ENCODE measurements at places on chromosomes 7 and 10.

- DNase-seq, result no peak
Measured at GRCh38 chr10:119859420-119860258, 13.0 kb downstream of the MCMBP start.

GRCh38 chr10:16481052-16481728 lies 40.5 kb downstream of the C1QL3 start:
- no peak for DNase-seq

- DNase-seq, result no peak
Measured at GRCh38 chr10:70974351-70974901, 86.1 kb upstream of the PCBD1 start.

- no peak for DNase-seq
Measured at GRCh38 chr7:105782391-105783042, 93.9 kb downstream of the ATXN7L1 start.

DNA sequence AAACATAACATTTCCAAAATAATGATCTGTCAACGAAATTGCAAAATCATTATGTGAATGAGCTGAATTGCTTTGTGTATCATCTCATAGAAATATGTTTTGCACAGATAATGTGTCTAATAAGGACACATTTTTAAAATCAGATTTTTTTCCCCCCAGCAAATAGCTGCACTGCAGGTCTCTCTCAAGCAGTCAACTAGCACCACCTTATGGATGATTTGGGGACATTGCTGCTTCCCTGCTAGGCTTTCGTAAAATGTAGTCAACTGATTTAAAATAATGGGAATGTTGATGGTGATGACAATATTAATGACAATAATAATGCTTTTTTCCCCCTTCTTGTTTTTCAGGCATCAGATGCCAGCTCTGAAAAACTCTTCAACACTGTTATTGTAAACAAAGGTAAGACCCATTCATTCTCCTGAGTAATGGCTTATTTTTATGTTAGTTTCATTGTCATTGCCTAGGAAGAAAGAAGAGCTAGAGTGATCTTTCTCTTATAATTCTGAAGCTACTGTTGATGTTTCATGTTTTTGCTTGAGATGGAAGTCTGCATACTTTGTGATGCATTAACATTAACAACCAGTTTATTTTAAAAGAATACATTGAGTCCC lies 433.6 kb upstream of the GALNT17 start:
- no peak for DNase-seq

DNA sequence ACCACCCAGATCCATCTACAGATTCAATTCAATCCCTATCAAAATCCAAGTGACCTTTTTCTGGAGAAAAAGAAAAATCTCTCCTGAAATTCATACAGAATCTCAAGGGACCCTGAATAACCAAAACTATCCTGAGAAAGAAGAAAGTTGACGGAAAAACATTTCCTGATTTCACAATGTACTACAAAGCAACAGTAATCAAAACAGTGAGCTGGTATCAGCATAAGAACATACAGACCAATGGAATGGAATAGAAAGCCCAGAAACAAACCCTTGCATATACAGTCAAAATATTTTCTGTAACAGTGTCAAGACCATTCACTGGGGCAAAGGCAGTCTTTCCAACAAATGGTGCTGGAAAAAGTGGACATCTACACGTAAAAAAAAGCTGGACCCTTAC lies 89.9 kb downstream of the JMJD1C start:
- no peak for DNase-seq

- DNase-seq, result peak; percentile 59
Measured at GRCh38 chr7:55309040-55309991, 55.8 kb upstream of the LANCL2 start.

GRCh38 chr7:108376206-108376605 lies 80.0 kb downstream of the NRCAM start:
- no peak for DNase-seq

DNA sequence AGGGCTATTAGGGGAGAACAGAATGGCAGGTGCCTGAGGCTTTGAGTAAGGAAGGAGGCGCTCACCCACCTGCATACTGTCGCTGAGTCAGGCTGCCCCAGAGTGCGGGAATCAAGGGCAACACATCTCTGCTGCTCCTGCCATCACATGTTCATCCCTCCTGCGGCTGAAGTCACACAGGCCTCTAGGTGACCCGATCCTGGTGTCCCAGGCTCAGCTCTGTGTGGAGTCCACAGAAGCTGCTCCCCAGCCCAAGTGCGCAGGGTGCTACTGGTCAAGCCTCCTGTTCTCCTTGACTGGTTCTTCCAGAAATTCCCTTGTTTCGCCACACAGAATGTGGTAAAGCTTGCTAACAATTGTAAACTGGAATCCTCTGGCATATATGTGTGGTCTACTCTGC lies 96.9 kb upstream of the IL6 start:
- no peak for DNase-seq

GRCh38 chr10:34696423-34696822 lies 118.7 kb downstream of the PARD3 start:
- no peak for DNase-seq

DNA sequence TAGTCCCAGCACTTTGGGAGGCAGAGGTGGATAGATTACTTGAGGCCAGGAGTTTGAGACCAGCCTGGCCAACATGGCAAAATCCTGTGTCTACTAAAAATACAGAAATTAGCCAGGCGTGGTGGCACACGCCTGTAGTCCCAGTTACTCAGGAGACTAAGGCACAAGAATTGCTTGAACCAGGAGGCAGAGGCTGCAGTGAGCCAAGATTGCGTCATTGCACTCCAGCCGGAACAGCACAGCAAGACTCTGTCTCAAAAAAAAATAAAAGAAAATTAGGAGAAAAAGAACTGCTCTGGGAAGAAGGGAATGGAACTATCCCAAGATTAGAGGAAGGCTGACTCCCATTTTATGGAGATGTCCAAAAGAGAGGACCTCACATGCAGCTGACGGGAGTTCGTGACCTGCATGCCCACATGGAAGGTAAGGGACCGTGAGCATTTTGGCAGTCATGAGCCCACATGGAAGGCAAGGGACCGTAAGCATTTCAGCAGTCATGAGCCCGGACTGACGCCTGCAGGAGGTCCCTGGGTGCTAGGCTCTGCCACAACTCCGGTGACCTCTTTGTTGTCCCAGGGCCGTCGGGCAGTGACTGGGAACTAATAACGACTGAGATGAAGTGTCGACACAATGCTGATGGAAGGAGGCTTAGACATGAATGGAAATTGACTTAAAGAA lies 18.6 kb upstream of the GTPBP4 start:
- DNase-seq, result no peak

GRCh38 chr10:102241444-102242117 lies at the start of gene PITX3:
Gene PITX3 (minus strand): TSS chr10:102241512. CDS start chr10:102232080, 9,432 bp downstream.
- DNase-seq, result peak; percentile 78

GRCh38 chr10:68242051-68242450 lies 10.1 kb upstream of the ATOH7 start:
- no peak for DNase-seq

GRCh38 chr10:91525896-91526712 lies 106.8 kb downstream of the PPP1R3C start:
- DNase-seq, result no peak

DNA sequence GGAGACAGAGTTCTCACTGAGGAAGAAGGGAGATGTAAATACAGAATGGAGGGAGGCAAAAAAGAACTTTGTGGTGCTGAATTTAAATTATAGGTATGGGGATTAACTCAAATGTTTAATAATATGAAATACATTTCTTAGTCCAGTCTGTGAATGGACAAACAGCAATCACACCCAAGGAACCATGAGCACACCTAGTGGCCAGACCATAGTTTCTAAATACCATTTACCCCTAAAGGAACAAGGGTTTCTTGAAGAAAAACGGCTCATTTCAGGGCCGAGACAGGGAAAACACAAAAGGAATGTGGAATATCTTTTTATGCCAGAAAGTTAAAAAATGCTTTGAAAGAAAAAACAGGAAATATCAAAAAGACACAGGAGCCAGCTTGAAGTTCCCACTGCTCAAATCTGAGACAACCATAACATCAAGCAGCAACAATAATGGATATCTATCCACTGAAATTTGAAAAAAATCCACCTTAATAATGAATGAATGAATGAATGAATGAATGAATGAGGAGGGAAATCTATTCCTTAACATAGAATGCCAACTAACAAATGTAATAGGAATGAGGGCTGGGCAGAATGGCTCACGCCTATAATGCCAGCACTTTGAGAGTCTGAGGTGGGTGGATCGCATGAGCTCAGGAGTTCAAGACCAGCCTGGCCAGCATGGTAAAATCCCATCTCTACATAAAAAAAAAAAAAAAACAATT lies 8.6 kb downstream of the IPMK start:
- DNase-seq, result no peak

- no peak for DNase-seq
Measured at GRCh38 chr10:118504467-118505205, 90.8 kb downstream of the PRLHR start.

DNA sequence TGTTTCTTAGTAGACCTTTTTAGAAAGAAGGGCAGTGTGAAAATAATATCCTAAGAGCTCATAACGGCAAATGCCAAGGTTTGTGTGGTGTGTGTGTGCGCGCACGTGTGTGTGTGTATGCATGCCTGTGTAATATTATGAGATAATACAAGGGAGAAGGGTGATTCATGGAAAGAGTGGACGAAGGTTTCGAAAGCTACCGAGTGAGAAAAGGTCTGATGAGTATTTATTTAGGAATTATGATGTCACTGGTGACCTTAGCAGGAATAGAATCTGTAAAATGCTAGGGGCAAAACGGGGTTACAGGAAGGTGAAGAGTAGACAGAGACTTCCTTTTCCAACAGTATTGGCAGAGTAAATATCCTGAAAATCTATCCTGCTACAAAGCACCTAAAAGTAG lies 107.3 kb downstream of the AHR start:
- DNase-seq, result no peak

DNA sequence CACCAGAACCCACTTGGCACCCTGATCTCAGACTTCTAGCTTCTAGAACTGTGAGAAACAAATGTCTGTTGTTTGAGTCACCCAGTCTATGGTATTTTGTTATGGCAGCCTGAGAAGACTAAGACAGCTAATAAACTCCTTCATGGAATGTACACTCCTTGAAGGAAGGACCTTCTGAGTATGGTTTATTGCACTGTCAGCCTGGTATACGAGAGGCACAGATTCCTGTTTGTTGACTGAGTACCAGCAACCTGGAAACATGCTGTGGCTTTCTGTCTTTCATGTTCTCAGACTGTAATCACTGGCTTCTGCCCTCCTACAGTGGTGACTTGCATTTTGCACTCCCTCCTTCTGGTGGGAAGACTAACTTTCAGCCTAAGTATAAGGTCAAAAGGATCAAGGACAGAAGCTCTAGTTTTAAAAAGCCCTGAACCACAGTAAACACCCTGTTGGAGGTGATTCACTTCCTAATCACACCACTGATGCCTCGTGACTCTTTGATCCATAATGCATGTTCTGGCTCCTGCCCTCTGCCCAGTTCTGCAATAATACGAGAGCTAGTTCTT lies 319.0 kb upstream of the NPSR1 start:
- no peak for DNase-seq

DNA sequence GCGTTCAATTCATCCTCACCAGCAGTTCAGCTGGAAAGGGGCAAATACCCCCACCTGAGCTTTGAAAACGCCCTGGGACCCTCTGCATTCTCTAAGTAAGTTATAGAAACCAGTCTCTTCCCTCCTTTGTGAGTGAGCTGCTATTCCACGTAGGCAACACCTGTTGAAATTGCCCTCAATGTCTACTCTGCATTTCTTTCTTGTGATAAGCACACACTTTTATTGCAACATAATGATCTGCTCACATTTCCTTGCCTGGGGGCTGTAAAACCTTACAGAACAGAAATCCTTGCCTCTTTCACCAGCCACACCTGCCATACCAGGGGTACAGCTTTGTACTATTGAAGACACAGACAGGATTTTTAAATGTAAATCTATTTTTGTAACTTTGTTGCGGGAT lies 155.8 kb upstream of the LANCL2 start:
- DNase-seq, result no peak

GRCh38 chr7:14858410-14858809 lies 44.1 kb downstream of the DGKB start:
- DNase-seq, result no peak

- DNase-seq, result no peak
Measured at GRCh38 chr10:94683214-94684054, at the start of gene CYP2C18. Gene CYP2C18 (plus strand): TSS chr10:94683729. CDS start chr10:94683820, 91 bp downstream.

DNA sequence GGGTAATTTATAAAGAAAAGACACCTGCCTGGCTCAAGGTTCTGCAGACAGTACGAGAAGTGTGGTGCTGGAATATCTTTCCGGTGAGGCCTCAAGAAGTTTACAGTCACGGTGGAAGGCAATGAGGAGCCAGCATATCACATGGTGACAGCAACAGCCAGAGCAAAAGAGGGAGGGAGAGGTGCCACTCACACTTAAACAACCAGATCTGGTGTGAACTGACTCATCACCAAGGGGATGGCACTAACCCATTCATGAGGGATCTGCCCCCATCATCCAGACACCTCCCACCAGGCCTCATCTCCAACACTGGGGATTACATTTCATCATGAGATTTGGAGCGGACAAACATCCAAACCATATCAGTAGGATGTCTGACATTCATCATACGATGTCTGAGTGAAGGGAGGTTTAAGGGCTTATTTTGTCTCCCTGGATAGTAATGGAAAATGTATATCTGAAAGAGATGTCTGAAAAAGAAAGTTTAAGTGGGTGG lies 23.5 kb upstream of the KBTBD2 start:
- DNase-seq, result no peak

DNA sequence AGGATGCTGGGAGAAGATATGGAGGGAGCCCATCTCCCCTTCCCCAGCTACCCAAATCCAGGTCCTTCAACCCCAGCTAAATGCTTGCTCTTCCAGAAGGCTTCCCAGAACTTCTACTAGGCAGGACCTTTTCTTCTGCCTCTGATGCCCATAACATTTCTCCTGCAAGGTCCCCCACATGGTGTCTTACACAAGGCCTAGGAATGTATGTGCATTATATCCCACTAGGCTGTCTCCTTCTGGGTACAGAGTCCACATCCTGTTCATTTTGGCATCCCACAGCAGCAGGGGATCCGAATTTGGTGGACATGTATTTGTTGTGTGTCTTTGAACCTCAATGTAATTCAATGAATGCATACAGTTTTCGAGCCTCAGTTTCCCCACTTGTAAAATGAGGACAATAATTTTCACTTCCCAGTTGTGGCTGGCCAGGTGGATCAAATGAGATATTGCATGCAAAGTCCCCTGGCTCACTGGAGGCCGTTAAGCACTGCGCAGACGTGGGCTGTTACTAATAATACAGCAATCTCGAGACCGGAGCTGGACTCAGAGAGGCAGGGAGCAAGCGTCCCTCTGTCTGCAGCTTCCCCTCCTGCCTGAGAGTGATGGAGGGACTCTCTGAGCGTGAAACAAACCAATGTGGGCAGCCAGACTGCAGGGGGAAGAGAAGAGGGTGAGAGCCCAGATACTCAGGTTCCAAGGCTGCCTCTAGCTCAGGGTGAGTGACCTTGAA lies 18.6 kb upstream of the YWHAG start:
- DNase-seq, result no peak

DNA sequence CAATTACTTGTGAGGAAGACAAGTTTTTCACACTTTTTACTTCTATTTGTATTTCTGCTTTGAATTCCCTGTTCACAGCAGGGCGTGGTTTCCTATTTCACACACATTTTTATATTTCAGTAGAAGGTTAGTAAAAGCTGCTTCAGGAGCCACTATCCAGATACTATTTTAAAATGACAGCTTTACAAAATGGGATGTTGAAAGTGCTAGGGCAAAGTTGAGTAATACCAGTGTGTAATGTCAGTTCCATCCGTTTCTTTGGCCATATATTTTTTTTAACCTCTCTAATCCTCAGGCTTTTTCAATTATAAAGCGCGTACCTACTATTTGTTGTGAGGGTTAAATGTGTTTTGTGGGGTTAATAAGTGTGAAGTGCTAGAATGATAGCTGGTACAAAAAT lies 276.6 kb downstream of the GPR158 start:
- DNase-seq, result no peak

Data from stimulated activated CD4-positive, alpha-beta T cell treated with anti-CD3 and anti-CD28 coated beads, Interleukin-12 subunit alpha, Interleukin-12 subunit beta, amount 100 ng/mL, for 24 hours (primary cell).